ENCODE measurements at places on chromosomes 16 and 17.
A peak's percentile ranks its signal among the peaks of the same experiment; 100 is the strongest.

- no peak overlapping the region for H3K4me3 ChIP-seq
- no peaks in the 10 kb centered on the region for H3K27me3 ChIP-seq
- no peaks in the 10 kb centered on the region for H3K4me1 ChIP-seq
Observed at GRCh38 chr17:41483991-41484826, 3.3 kb upstream of the KRT35 start.

GRCh38 chr17:4972752-4973151 lies 5.1 kb upstream of the SPAG7 start:
- peaks cover 23% of the 10 kb centered on the region for H3K4me1 ChIP-seq
- H3K27me3 ChIP-seq: no peaks in the 10 kb centered on the region
- no peak overlapping the region for H3K4me3 ChIP-seq
- peaks cover 20% of the 10 kb centered on the region for H3K36me3 ChIP-seq
- H3K27ac ChIP-seq: no peak overlapping the region

DNA sequence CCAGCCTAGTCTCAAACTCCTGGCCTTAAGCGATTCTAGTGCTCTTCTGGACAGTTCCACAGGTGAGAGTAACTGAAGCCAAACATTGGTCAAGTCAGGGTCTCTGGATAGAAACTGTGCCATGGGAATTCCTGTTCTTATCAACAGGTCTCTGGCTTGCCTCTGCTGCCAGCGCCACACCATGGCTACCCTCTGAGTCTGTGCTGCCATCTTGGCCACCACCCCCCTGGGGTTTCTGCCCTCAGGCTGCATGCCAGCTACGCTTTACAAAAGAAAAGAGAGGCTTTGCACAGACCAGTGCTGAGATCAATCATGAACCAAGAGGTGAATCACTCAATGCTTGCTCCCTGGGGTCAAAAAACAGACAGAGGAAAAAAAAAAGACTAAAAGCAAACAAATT lies 24.4 kb upstream of the CREBBP start:
- H3K36me3 ChIP-seq: no peaks in the 10 kb centered on the region
- H3K27me3 ChIP-seq: no peaks in the 10 kb centered on the region
- H3K4me3 ChIP-seq: no peak overlapping the region
- H3K4me1 ChIP-seq: no peaks in the 10 kb centered on the region
- no peak overlapping the region for H3K27ac ChIP-seq

- peak overlapping the region; percentile 44 for H3K27ac ChIP-seq
- DNase-seq: no peak
- H3K4me1 ChIP-seq: peaks cover 8% of the 10 kb centered on the region
- H3K27me3 ChIP-seq: no peaks in the 10 kb centered on the region
- peak overlapping the region; percentile 79 for H3K4me3 ChIP-seq
- H3K36me3 ChIP-seq: peaks cover 7% of the 10 kb centered on the region
Observed at GRCh38 chr17:49851387-49852291, 3.8 kb upstream of the TAC4 start.

GRCh38 chr17:19365833-19366636 lies 3.5 kb upstream of the B9D1 start:
- H3K4me1 ChIP-seq: peaks cover 14% of the 10 kb centered on the region
- no peaks in the 10 kb centered on the region for H3K27me3 ChIP-seq
- no peak overlapping the region for H3K4me3 ChIP-seq

GRCh38 chr16:60064026-60064425 lies 1329.9 kb upstream of the GOT2 start:
- no peak overlapping the region for H3K27ac ChIP-seq
- H3K4me3 ChIP-seq: no peak overlapping the region
- H3K4me1 ChIP-seq: no peaks in the 10 kb centered on the region
- no peak for DNase-seq
- H3K27me3 ChIP-seq: no peaks in the 10 kb centered on the region

GRCh38 chr17:82050152-82050760 lies 1.4 kb downstream of the RFNG start:
- no peaks in the 10 kb centered on the region for H3K27me3 ChIP-seq
- H3K36me3 ChIP-seq: peaks cover 61% of the 10 kb centered on the region
- peak overlapping the region; percentile 86 for H3K27ac ChIP-seq

- no peak overlapping the region for H3K27ac ChIP-seq
- H3K4me1 ChIP-seq: no peaks in the 10 kb centered on the region
- H3K27me3 ChIP-seq: no peaks in the 10 kb centered on the region
- no peaks in the 10 kb centered on the region for H3K36me3 ChIP-seq
- H3K4me3 ChIP-seq: no peak overlapping the region
- DNase-seq: no peak
Observed at GRCh38 chr16:73125850-73126524, 78.1 kb upstream of the ZFHX3 start.

- no peaks in the 10 kb centered on the region for H3K4me1 ChIP-seq
- no peaks in the 10 kb centered on the region for H3K36me3 ChIP-seq
- H3K27me3 ChIP-seq: no peaks in the 10 kb centered on the region
- H3K4me3 ChIP-seq: no peak overlapping the region
- DNase-seq: no peak
Observed at GRCh38 chr16:14062261-14062660, 8.9 kb upstream of the MRTFB start.

GRCh38 chr16:15966836-15967546 lies 17.6 kb downstream of the ABCC1 start:
- DNase-seq: no peak
- H3K27me3 ChIP-seq: no peaks in the 10 kb centered on the region
- no peak overlapping the region for H3K4me3 ChIP-seq
- H3K4me1 ChIP-seq: peaks cover 40% of the 10 kb centered on the region

- no peaks in the 10 kb centered on the region for H3K36me3 ChIP-seq
- H3K4me3 ChIP-seq: no peak overlapping the region
- no peak for DNase-seq
- H3K4me1 ChIP-seq: peaks cover 14% of the 10 kb centered on the region
Observed at GRCh38 chr16:56874800-56875199, 9.8 kb downstream of the SLC12A3 start.

DNA sequence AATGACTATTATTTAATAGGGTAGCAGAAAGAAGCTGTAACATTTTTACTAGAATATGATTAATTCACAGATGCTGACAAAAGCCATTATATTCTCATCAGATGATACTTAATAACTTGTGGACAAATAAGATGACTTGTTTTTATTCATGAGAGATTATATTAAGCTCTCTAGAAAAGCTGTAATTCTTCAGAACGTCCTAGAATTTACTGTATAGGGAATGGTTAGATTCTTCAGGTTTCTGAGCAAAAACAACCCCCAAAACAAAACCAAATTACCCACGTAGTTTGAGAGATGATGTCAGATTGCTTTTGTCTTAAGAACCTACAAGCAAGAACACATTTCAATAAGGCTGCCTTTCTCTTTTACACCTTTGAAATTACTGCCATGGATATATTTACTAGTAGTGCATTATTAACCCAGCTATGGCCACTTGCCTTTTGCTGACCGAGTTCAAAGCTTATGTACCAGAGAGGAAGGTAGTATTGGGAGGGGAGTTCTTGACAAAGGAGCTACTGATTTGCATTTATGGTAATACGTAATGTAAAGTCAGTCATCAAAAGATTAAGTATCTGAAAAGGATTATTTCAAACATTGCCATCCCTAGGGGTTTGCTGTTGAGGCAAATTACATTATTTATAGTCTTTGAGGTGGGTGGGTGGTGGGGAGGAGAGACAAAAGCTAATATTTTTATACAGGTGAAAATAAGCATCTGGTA lies 51.7 kb downstream of the NLK start:
- H3K4me3 ChIP-seq: no peak overlapping the region
- DNase-seq: no peak
- no peaks in the 10 kb centered on the region for H3K27me3 ChIP-seq
- H3K4me1 ChIP-seq: no peaks in the 10 kb centered on the region

GRCh38 chr16:29030086-29030840 lies 45.4 kb downstream of the LAT start:
- H3K27me3 ChIP-seq: no peaks in the 10 kb centered on the region
- no peak for DNase-seq
- no peaks in the 10 kb centered on the region for H3K36me3 ChIP-seq
- H3K4me1 ChIP-seq: peaks cover 8% of the 10 kb centered on the region
- H3K27ac ChIP-seq: no peak overlapping the region

- no peaks in the 10 kb centered on the region for H3K36me3 ChIP-seq
- DNase-seq: no peak
- no peaks in the 10 kb centered on the region for H3K27me3 ChIP-seq
- no peaks in the 10 kb centered on the region for H3K4me1 ChIP-seq
Observed at GRCh38 chr16:83453977-83454376, 353.8 kb upstream of the HSBP1 start.

- H3K36me3 ChIP-seq: no peaks in the 10 kb centered on the region
- peaks cover 16% of the 10 kb centered on the region for H3K4me1 ChIP-seq
- DNase-seq: no peak
- H3K4me3 ChIP-seq: no peak overlapping the region
- no peak overlapping the region for H3K27ac ChIP-seq
Observed at GRCh38 chr17:21375757-21376080, 438 bp upstream of the KCNJ12 start.

DNA sequence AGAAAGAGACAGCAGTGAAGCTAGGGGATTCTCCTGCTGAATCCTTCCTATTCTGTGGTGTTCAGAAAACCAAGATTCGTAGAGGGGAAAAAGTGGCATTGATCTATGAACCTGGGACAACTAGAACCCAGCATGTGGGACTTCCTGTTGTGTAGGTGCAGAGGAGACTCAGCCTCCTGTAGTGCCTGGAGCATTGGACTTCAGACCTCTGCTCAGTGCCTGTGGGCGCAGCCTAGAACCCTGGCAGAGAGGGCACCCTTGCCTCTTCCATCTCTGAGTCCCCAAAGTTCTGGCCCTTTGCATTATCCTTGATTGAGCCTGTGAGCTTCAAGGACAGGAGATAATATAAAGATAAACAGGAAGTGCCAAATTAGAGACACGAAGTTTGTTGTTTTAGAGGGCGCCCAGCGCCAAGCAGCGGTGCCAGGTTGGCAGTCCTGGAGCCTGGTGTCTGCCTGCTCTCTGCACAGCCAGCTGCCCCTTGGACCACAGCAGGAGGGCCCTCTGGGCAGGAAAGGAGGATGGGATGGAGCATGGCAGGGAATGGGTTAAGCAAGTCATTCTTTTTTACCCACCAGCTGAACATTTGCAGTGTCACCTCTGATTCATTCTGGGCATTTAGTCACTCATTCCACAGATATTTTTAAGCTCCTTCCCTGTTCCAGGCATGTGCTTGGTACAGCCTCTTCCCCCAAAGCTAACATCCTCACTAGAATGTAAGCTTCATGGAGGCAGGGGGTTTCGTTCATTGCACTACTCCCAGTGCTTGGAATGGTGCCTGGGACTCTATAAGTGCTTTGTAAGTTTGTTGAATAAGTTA lies 11.9 kb upstream of the SP6 start:
- no peaks in the 10 kb centered on the region for H3K36me3 ChIP-seq
- no peak overlapping the region for H3K4me3 ChIP-seq
- H3K27me3 ChIP-seq: no peaks in the 10 kb centered on the region
- H3K4me1 ChIP-seq: peaks cover 13% of the 10 kb centered on the region
- no peak overlapping the region for H3K27ac ChIP-seq
- no peak for DNase-seq

DNA sequence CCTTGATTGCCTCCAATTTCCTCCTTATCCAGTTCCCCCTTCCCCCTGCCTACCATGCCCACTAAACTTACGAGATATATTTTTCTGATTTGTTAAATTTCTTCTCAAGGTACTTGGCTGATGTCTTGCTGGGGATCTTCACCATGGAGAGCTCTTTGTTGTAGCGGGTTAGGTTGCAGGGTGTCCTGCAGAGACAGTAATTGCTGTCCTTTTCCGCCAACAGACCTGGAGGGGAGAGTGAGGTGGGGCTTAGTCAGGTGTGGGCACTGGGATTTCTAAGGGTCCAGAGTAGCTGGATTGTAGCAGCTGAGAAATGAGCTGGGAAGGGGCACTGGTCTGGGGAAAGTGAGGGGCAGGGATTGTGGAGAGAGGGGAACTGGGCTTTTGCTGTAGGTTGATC lies 32.1 kb downstream of the SPACA3 start:
- H3K27ac ChIP-seq: no peak overlapping the region
- no peaks in the 10 kb centered on the region for H3K4me1 ChIP-seq
- DNase-seq: no peak
- H3K36me3 ChIP-seq: no peaks in the 10 kb centered on the region
- no peak overlapping the region for H3K4me3 ChIP-seq

DNA sequence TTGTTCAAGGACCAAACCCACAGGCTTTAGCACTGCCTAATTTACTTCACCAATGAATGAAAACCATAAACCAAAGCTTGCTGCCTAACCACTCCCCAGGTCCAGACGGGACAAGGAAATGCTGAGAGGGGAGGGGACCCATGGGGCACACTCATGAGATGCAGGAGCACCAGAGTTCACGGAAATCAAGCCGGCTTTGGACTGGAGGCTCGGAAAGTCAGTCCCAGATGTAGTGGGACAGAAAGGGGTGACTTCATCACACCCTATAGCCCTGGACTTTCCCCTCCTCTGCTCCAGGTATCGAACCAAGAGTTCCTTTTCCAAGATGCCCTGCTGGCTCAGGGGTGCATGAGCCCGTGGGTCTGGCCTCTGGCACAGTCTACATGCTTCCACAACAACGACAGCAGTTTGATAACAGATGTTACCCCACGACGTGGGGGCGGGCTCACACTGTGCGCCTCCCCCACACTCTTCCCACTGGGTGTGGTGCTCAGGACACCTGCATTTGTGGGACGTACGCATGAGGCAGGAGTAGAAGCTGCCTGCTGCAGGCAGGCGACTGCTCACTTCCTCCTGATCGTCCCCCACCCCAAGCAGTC lies 63.2 kb downstream of the AMFR start:
- no peaks in the 10 kb centered on the region for H3K4me1 ChIP-seq
- no peak overlapping the region for H3K27ac ChIP-seq
- H3K36me3 ChIP-seq: peaks cover 22% of the 10 kb centered on the region

- no peak overlapping the region for H3K27ac ChIP-seq
- no peak overlapping the region for H3K4me3 ChIP-seq
- DNase-seq: no peak
- no peaks in the 10 kb centered on the region for H3K36me3 ChIP-seq
Observed at GRCh38 chr17:10217916-10218315, 19.5 kb upstream of the GAS7 start.

All from esophagus squamous epithelium (tissue), 5 donors.